ENCODE measurements at places on chromosomes 4 and X.

GRCh38 chr4:156771171-156771837 lies 200.3 kb downstream of the PDGFC start:
- no peak for DNase-seq

- DNase-seq = peak; percentile 19
Observed at GRCh38 chr4:141307241-141307689, 86.6 kb downstream of the ZNF330 start.

- no peak for DNase-seq
Observed at GRCh38 chr4:76177709-76178108, 29.5 kb upstream of the NUP54 start.

DNA sequence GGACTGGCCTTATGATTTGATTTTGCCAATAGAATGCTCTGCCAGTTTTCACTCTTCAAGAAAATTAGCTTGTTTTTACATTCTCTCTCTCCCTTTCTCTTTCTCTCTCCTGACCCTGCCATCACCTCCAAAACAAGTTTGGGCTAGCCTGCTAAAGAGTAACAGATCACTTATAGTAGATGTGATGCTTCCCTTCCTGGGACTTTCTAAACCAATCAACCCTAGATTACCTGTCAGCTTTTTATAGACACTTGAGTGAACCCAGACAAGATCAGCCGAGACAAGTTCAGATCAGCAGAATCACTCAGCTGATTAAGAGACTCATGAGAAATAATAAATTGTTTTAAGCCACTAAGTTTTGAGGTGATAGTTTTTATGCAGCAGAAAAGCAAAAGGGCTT lies 521.2 kb downstream of the ANKRD50 start:
- DNase-seq = no peak

GRCh38 chrX:9708923-9709553 lies 56.6 kb downstream of the GPR143 start:
- peak; percentile 46 for DNase-seq

DNA sequence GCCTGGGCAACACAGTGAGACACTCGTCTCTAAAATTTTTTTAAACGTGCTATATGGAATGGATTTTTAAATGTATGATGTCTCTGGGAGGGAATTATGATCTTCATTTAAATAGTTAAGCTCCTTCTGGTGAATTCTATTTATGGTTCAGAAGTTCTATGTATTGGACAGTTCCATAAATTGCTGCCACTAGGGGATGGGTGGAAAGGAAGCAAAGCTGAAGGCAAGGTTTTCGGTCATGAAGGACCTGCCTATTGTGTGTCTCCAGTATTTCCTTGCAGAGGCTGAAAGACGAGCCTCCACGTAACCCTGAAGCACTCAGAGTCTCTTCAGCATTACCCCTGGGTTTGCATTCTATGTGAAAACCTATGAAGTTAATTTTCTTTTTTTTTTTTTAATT lies 451.5 kb upstream of the FAT1 start:
- DNase-seq = no peak

GRCh38 chr4:40822420-40823166 lies 72.8 kb downstream of the NSUN7 start:
- DNase-seq = no peak
